ENCODE measurements at places on chromosomes 2 and 18.

DNA sequence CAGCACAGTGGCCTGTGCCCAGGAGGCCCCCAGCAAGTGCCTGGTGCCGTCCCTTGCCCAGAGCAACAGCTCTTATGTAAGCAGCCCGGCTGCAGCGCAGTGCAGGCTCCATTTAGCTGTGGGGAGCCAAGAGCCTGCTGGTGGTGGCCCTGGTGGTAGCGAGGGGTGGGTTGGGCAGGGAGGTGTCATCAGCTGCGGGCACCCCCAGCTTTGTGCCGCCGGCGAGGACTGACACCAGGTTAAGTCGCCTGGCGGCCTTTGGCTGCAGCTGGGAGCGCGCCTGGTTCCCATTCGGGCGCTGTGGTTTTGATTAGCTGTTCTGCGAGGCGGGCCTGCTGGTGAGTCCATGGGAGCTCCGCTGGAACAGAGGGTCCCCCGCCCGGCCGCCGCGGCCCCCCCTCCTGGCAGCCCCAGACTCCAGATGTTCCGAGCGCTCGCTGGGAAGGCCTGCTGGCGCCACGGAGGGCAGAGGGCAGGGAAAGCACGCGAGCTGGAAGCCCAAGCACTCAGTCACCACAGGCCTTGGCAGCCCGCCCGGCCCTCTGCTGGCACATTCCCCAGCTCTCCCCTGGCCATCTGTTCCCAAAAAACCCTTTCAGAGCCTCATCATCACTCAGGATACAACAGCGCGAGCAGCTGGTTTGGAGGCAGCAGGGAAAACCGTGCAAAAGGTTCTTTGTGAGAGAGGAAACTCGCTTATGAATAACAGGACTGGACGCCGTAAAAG is 18.4 kb downstream of the ATOH8 start:
- peak; percentile 98 for DNase-seq

GRCh38 chr2:111121028-111121827 is 514 bp downstream of the BCL2L11 start:
- peak; percentile 43 for DNase-seq

DNA sequence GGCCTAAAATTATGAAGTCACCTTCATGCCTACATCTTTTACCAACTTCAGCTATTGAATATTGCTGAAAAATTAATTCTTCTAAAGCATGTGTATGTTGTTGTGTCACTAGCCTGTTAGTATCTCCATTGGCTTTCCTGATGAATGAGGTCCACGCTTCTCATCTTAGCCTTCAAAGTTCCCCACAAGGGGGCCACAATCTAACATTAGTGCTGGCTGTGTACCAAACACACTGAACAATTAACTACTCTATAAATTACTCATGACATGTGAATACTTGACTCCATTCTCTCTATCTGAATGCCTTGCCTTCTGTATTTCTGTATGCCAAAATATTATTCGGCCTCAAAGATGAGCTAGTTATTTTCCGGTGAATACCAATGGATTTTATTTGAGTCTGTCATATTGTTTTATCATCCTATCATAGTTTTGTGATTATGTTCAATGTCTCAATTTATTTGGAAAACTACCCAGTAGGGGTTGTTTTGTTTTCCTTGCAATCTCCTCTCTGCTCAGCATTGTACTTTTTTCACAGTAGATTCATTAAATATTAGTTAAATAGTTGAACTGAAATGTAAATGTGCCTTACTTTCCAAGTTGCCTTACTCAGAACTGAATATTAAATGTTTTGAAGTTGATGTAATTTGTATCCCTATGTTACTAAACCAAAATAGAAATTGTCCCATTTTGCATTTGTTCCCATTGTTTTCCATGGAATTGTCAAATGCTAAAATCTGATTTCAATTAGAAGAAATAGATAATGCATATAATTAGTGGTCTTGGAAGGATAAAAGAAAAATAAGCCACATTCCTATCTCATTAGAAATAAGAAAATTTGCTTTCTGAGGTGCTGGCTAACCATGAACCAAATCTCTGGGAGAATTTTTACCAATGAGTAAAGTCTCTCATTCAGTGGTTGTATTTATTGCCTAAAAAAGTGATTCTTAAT is 208.4 kb upstream of the COL3A1 start:
- no peak for DNase-seq

- DNase-seq = no peak
Measured at GRCh38 chr2:101832114-101832513, 134.6 kb downstream of the MAP4K4 start.

GRCh38 chr2:30979822-30980245 is 158.4 kb downstream of the GALNT14 start:
- DNase-seq = peak; percentile 19

GRCh38 chr2:108923736-108924579 is 65.1 kb downstream of the EDAR start:
- DNase-seq = no peak

- DNase-seq = peak; percentile 31
Measured at GRCh38 chr2:29627279-29627711, 294.1 kb downstream of the ALK start.

DNA sequence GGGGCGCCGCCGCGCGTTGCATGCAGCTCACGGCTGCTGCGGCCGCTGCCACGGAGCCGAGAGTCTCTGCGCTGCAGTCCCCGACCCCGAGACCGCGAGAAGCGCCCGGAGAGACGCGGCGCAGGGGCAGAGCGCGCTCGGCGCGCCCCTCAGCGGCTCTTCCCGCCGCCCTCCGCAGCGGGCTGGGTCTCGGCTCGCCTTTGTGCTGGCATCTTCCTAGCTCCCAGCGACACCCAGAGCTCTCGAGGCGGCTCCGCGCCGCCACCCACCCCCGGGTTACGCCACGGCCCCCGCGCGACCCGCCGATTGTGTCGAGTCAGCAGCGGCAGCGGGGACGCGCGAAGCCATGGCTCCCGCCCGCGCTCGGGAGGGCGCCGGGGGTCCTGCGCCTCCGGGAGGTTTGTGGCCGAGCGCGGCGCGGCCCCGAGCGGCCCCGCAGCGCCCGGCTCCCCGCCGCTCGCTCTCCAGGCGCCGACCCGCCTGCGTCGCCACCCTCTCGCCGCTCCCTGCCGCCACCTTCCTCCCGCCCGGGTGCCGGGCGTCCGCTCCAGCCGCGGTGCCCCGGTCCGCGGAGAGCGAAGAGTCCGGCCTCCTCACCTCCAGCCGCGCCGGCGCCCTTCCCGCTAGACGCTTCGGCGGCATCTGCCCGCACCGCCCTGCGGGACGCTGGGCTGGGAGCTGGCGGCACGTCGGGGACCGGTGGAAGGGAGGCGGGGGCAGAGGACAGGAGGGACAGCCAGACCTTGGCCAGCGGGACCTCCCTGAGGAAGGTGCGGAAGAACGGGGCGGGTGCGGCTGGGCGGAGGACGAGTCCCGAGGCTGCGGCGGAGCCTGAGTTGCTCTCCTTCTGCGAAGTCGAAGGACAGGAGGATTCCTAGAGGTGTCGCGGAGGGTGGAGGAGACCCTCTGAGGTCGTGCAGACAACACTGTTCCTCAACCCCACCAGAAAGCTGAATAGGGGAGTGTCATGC is 46.3 kb upstream of the CCDC150 start:
- peak; percentile 59 for DNase-seq

GRCh38 chr18:66548747-66549146 is 55.1 kb downstream of the CDH19 start:
- DNase-seq = no peak

All from hepatic stellate cell (primary cell).